ENCODE measurements at places on chromosomes 11 and 22.
A peak's percentile ranks its signal among the peaks of the same experiment; 100 is the strongest.

DNA sequence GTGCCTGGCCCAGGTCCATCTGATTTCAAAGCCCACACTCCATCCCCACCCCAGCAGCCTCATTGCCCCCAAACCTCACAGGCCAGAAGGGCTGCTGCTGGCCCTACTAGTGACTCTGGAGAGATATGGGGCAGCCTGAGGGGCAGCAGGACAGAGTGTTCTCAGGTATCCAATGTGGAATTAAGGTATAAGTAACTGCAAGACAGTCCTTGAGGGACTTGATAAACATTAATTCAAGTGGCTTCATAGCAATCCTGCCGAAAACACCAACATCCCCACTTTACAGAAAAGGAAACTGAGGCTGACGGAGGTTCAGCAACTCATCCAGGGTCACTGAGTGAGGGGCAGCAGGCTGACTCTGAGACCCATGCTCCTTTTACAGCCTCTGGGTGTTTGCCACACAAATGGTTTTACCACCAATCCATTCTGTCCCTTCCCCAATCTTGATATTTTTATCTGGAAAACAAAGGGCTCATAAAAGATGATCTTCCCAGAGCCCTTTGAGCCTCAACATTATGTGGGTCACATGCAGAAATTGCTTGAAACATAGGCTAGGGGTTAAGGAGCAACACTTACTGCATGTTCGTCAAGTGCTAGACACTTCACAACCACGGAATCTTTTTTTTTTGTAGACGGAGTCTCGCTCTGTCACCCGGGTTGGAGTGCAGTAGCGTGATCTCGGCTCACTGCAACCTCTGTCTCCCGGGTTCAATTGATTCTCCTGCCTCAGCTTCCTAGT, 2.3 kb downstream of the NIPSNAP1 start:
- H3K27me3 ChIP-seq: no peaks in the 10 kb centered on the region
- H3K27ac ChIP-seq: no peak overlapping the region
- H3K36me3 ChIP-seq: no peaks in the 10 kb centered on the region
- peaks cover 13% of the 10 kb centered on the region for H3K4me1 ChIP-seq
- no peak overlapping the region for H3K4me3 ChIP-seq
- no peak for DNase-seq

- no peaks in the 10 kb centered on the region for H3K4me1 ChIP-seq
- peaks cover 28% of the 10 kb centered on the region for H3K27me3 ChIP-seq
- H3K4me3 ChIP-seq: no peak overlapping the region
- no peak for DNase-seq
- no peak overlapping the region for H3K27ac ChIP-seq
These were observed 20.1 kb upstream of the SPON1 start for GRCh38 chr11:13942378-13942777.

- H3K27ac ChIP-seq: no peak overlapping the region
- no peak for DNase-seq
- no peak overlapping the region for H3K4me3 ChIP-seq
- H3K4me1 ChIP-seq: no peaks in the 10 kb centered on the region
- H3K36me3 ChIP-seq: no peaks in the 10 kb centered on the region
These were observed 308.3 kb downstream of the RAB38 start for GRCh38 chr11:87866951-87867350.

DNA sequence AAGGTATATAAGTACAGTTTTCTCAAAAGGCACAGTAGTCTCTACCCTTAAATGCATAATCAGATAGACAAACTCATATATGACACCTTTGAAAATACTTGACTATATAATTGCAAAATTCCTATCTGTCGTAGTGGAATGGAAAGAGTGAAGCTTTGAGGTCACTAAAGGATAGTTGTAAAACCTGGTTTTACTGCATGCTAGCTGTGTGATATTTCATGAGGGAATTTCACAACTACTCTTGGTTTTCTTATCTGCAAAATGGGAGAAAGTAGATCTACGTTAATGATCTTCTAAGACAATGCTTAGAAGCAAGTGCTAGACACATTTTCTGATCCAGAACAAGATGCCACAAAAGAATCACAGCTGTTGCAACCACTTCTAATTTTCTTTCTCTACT, 332.2 kb downstream of the AASDHPPT start:
- no peak overlapping the region for H3K4me3 ChIP-seq
- H3K36me3 ChIP-seq: no peaks in the 10 kb centered on the region
- DNase-seq: no peak
- H3K27me3 ChIP-seq: no peaks in the 10 kb centered on the region

DNA sequence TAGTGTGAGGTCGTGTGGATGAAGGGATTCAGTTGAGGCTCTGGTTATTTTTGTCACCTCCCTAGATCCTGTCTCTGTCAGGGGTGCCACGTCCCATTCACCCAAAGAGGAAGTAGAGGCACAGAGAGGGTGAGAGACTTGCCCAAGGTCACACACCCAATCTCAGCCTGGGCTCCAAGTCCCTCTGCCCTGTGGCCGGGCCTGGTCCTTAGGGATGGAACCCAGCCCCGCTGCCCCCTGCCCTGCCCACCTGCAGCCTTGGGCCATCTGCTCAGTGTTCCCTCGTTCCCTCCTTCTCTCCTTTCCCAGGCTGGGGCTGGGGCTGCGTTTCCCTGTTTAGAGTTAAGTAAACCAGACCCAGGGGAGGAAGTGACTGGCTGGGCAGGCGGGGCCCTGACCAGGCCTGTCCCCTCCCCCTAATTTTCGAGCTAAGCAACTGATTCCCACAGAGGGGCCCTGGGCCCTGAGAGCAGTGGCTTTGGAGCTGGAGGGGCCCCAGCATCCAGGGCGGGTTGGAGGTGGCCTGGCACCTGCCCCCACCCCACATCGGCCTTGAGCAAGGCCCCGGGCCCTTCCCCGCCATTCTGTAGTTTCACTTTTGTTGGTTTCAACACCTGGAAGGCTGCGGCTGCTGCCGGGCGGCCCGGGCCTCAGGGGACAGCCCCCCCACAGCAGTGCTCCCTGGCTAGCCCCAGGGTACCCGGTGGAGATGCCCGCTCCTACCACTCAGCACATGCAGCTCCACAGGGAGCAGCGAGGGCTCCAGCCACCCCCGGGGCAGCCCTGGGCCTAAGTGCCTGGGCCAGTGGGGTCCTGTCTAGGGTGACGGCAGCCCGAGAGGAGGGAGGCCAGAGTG, 1.5 kb downstream of the TCIRG1 start:
- H3K4me3 ChIP-seq: peak overlapping the region; percentile 78
- peaks cover 31% of the 10 kb centered on the region for H3K36me3 ChIP-seq
- H3K27ac ChIP-seq: peak overlapping the region; percentile 94
- no peaks in the 10 kb centered on the region for H3K27me3 ChIP-seq

All from left ventricle myocardium inferior (tissue), 1 donor.